ENCODE measurements at places on chromosomes 16 and 17.

DNA sequence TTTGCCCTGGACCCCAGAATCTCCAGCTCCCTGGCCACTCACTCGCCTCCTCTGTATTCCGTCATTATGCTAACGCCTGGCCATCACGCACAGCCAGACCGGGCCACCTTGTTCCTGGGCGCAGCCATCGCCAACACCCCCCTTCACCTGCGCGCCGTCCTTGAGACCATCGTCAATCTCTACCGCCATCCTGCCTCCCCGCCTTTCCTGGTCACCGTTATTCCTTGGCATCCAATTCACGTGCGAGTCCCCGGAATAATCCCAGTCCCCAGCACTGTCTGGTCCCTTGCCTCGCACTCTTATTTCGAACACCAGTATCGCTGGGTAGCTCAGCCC, 541 bp downstream of the VKORC1 start:
- DNase-seq: peak; percentile 26

GRCh38 chr17:59494757-59495368, 70.5 kb upstream of the DHX40 start:
- DNase-seq: no peak

GRCh38 chr16:57563487-57563750, 21.0 kb downstream of the ADGRG5 start:
- no peak for DNase-seq

DNA sequence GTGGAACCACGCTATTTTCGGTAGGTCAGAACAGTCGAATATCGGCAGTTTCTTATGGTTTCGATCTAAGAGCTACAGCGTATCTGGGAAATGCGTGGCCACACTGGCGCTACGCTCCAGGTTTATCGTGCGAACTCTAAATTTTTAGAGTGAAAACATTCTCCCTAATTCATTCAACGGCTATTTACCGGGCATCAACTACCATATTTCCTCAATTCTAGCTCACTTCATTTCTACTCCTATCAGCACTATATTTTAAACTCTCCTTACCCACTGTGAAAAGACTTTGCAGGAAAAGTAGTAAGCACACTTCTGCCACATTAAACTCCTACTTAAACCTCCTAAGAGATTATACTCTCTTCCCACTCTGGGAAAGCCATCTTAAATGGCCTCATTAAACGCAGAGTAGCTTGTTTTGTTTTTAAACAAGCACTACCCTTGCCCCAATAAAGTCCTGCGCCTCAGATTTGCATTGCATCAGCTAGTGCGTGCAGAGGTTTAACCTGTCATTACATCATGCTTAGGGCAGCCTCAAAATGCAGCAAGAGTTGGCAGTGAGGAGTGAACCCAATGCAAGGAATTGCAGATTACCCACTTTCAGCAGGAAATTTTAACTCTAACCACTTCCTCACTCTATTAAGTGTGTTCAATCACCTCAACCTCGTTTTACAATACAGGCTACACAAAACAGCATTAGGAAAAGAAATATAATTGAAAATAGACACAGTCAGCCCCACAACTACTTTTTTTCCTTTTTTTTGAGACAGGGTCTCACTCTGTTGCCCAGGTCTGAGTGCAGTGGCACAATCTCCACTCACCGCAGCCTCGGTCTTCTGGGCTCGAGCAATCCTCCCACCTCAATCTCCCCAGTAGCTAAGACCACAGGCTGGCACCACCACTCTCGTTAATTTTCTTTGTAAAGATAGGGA, 18.8 kb downstream of the SIAH1 start:
- DNase-seq: peak; percentile 64

- DNase-seq: peak; percentile 92
These were observed 38.4 kb upstream of the ARL4D start for GRCh38 chr17:43360376-43360738.

GRCh38 chr17:37640015-37640414, 3.2 kb downstream of the DDX52 start:
- DNase-seq: no peak

DNA sequence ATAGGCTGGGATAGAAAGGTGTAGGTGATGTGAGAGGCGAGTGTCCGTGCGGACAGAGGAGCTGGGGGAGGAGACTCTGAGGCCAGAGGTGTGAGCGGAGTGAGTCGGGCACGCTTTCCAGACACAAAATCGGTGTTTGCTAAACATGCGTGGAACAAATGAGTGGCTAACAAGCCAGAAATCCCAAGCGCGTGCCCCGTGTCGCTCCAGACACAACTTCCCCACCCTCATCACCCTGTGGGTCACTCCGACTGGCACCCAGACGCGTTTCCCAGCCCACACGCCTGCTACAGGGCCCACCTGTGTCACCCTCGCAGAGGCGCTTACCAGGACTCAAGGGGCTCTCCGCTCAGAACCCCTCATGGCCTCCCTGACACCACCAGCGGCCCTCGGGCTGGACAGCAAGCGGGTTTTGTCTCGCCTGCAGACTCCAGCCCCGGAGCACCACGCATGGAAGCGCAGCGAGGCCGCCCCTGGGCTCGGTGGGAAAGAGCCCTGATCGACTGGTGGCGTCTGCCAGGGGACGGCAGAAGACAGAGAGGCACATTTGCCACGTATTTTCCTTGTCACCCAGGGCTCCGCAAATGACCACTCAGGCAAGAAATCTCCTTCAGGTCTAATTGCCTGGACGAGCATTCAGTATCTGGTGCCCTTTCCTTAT, 6.0 kb upstream of the RPH3AL start:
- no peak for DNase-seq

DNA sequence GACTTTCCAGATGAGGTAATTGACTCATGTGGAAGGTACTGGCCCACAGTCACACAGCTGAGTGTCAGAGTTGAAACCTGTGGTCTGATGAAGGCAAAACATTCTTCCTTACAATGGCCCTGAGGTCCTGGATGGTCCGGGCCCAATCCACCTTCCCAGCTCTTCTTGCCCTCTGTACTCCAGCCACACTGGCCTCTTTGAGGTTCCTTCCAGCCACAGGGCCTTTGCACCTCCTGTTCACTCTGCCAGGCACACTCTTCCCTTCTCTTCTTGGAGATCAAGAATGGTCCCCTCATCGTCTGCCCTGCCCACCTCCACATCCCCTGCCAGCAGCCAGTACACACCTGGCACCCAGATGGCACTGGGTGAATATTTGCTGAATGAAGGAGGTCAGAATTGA, 6.5 kb upstream of the PEMT start:
- DNase-seq: no peak

DNA sequence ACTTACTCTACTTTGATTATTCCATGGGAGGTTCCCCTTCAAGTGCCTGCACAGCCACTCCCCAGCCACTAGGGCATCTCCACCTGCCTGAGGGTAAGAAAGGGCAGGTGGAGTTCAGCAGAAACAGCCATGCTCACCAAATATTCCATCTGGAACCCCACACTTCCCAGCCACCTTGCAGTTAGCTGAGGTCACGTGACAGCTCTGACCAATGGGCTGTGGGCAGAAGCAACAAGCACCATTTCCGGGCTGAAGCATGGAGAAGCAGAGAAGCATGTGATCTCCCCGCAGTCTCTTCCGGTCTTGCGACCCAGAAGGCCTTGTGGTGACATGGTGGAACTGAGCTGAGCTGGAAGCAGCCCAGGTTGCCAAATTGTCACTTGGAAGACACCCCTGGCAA, 108.6 kb downstream of the CCT6B start:
- peak; percentile 16 for DNase-seq

DNA sequence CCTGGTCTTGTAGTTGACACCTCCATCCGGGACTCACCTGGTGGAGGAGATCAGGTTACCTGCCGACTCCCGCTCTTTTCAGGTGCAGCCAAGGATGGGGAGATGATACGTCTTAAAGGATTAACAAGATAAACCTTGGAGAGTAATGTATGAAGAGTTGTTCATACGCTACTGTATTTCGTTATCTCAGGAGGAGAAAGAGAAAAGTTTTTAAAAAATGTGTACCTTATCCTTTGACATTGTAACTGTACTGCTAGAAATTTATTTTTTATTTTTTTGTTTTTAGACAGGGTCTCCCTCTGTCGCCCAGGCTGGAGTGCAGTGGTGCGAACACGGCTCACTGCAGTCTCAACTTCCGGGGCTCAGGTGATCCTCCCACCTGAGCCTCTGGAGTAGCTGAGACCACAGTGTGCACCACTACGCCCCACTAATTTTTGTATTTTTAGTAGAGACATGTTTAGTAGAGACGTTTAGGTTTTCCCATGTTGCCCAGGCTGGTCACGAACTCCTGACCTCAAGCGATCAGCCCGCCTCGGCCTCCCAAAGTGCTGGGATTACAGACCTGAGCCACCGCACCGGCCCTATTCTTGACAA, 764 bp upstream of the SMURF2 start:
- DNase-seq: no peak

DNA sequence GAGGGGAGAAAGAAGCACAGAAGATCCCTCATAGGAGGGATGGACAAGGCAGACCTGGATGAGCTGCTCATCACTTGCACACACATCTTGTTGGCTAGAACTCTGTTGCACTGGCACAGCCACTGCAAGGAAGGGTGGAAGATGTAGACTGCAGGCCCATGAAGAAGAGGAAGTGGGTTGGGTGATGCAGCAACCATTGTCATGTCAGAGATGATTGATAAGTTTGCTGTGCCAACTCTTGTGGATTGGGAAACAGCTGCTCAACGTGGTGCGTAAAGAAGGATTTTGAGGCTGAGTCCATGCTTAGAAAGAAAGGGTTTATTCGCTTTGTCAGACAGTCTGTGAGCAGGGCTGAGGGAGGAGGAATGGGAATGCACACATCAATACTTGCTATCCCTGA, 161.4 kb upstream of the MPHOSPH6 start:
- DNase-seq: peak; percentile 0

DNA sequence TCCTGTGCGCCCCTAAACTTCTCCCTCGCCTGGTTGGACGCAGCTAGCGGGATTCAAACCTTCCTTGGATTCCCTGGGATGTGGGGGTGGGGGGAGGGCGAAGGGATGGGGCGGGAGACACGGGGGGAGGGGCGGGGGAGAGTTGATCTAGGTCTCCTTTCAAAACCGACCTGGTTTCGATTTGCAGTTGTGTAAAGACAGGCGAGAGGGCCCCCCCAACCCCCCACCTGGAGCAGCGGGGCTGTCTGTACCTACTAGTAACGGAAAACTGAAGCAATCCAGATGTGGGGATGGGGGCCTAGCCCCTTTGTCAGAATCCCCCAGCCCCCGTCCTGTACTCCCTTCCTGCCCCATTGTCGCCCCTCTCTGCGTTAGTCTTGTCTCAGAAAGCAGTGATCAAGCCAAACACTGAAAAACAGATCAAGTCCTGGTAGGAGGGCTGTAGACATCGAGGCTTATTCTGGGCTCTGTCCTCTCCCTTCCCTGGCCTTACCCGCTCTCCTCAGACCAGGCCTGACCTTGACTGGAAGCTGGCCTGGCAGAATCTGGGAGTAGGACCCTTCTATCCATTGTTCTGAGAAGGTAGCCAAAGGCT, 902 bp downstream of the DLX4 start:
- DNase-seq: no peak

DNA sequence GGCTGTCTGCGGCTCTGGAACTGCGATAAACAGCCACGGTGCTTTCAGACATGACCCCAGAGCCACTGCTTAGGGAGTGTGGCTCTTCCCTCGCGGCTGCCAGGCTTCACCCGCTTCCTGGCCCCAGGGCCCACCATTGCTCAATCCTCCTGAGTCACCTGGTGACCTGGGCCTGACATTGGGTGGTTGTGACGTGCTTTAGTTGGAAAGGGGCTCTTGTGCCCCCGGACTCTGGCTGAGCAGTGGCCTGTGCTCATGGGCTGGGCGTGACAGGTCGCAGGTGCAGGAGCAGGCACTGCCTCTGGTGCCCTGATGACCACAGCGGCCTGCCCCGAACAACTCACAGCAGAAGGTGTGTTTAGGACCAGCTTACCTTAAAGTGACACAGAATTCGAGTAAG, 8.6 kb upstream of the NUDT16L1 start:
- no peak for DNase-seq

DNA sequence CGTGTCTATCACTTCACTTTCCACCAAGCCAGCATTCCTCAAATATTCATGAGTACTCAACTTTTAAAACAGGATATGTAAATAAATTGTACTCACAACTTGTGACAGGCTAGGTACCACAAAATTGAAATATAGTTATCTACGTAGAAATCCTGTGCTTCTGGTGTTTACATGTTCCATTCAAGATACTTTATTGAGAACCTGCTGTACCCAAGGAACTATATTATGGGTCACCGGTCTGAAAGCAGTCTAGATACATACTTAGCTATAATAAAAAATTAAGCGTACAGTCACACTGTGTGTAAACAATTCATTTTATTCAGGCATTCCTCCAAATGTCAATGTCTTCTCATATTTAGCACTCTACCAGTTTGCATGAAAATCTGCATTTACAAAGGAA, 482.2 kb upstream of the SOX9 start:
- DNase-seq: no peak

DNA sequence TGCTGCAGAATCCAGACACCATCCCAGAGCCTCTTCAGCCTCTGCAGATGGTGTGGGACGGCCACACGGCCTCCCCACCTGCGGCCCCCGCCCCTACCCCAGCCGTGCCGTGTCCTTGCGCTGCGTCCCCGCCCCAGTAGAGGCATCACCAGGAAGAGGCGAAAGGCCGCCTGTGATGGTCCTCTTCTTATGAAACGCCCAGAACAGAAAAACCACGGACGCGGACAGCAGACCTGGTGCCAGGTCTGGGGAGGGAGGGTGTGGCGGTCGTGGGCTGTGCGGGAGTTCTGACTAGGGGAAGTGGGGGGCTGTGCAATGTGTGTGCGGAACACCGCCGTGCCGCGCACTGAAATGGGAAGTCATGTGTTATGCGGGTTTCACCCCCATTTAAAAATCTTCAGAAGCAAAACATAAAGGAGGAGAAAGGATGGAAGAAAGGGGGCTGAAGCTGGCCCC, 25.5 kb downstream of the ACSF3 start:
- DNase-seq: peak; percentile 19

DNA sequence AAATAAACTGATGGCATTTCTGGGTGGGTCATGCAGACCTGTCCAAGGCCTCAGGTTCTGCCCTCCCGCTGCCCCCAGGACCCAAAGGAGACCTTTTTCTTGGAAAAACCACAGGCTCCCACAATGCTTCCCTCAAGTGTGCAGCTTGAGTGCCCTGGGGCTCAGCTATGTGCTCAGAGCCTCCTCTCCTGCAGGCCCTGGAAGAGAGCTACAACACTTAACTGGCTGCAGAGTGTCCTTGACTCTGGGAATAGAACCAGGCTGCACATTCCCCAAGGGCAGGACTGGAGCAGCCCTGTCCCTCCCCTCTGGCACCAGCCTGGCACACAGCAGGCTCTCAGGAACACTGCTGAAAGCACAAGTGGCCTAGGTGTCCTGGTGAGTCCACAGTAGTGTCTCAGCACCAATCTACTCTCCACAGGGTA, 4.8 kb upstream of the SREBF1 start:
- DNase-seq: no peak

DNA sequence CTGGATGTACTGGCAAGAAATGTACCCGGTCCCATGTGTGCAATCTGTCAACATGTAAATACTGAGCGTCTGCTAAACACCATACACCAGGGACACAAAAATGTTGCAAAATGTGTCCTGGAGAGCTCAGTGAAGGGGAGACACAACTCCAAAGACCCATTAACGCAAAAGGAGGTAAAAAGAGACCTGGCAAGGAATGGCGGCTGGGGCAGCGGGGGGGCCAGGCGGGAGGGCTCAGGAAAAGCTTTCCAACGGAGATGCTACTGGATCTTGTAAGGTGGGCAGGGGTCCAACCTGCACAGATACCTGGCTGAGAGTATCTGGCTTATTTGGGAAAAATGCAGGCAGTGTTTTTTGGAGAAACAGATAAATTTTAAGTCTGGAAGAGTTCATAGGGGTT, 40.7 kb downstream of the ADCY9 start:
- no peak for DNase-seq
